ENCODE measurements at places on chromosomes 1 and 21.

GRCh38 chr1:174556392-174556791, 108.6 kb downstream of the GPR52 start:
- DNase-seq: no peak

GRCh38 chr1:45775794-45776193, 25.3 kb upstream of the IPP start:
- DNase-seq: no peak

DNA sequence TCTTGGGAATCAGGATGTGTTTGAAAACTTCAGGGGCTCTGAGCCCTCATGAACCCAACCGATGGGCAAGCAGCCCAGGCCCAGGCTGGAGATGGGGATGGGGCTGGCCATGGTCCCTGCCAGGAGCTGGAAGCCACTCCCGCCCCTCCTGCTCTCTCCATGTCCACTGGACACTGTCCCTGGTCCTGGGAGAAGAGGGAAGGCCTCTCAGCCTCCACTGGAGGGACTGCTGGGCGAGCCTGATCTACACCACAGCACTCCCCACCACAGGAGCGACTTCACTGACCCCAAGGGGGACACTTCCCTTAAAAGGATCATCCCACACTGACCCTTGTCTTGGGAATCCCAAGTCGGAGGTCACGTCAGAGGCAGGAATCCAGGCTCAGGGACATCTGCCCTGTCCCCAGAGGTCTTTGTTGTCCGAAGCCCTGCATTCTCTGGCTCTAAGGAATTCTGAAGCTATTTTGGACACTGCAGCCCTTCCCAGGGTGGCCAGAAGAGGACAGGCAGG, 16.9 kb upstream of the COL18A1 start:
- DNase-seq: no peak

- no peak for DNase-seq
Measured at GRCh38 chr1:63327417-63328054, 5.2 kb downstream of the FOXD3 start.

DNA sequence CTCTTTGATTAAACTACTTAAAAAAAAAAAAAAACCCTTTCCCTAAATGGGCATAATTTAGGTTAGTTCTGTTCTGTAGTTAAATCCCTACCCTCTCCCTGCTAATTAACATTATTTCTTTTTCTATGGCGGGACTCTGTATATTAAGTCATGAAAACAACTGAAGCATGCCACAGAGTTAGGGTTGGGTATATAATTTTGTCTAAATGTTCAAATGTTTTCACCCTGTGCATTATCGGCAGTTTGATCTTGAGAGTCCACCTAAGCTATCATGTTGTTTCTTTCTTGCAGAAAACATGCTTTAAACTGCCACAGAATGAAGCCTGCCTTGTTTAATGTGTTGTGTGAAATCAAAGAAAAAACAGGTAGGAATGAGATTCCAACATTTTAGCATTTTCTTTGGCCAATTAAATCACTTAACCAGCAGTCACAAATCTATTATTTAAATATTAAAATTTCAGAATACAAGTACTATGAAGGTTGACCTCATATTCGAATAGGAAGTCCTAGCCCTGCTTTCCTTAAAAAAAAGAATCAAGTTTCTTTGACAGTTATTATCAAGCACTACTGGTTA, 4.0 kb downstream of the PBX1 start:
- DNase-seq: no peak

GRCh38 chr1:230186003-230186863, 119.2 kb downstream of the GALNT2 start:
- no peak for DNase-seq

GRCh38 chr1:3018051-3018471, 3.2 kb upstream of the ACTRT2 start:
- no peak for DNase-seq

DNA sequence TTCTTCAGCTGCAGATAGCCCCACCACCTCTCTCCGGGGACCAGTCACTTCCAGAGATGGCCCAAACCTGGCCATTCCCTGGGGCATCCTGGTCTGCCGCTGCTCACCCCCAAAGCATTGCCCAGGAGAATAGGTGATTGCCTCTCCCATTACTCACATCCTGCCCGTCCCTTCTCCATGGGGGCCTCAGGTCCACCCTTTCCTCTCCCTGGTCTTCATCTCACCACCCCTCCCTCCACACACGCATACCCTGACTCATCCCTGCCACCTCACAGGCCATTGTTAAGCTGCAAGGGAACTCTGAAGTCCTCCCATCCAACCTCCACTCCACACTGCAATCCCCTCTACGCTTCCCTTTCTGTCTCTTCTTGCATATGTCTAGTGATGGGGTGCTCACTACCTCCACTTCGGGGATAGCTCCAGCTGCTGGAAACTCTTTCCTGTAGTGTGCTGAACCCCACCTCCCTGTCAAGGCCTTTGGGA, at the start of gene PLEKHG5:
Gene PLEKHG5, minus strand, starts transcription at position 188 of the 483 bp plus-strand sequence. CDS start 14,096 bp downstream, outside the sequence.
- DNase-seq: no peak

GRCh38 chr1:10152709-10153284, 57.6 kb upstream of the KIF1B start:
- DNase-seq: peak; percentile 17

- no peak for DNase-seq
Measured at GRCh38 chr1:151774256-151774922, 11.1 kb upstream of the MRPL9 start.

Data from activated CD8-positive, alpha-beta memory T cell treated with anti-CD3 and anti-CD28 coated beads, Interleukin-2, amount 50 U/mL, for 4 hours (primary cell).